ENCODE measurements at places on chromosomes 3 and 15.

- DNase-seq = no peak
Measured at GRCh38 chr15:101078669-101079323, 159.6 kb downstream of the LRRK1 start.

DNA sequence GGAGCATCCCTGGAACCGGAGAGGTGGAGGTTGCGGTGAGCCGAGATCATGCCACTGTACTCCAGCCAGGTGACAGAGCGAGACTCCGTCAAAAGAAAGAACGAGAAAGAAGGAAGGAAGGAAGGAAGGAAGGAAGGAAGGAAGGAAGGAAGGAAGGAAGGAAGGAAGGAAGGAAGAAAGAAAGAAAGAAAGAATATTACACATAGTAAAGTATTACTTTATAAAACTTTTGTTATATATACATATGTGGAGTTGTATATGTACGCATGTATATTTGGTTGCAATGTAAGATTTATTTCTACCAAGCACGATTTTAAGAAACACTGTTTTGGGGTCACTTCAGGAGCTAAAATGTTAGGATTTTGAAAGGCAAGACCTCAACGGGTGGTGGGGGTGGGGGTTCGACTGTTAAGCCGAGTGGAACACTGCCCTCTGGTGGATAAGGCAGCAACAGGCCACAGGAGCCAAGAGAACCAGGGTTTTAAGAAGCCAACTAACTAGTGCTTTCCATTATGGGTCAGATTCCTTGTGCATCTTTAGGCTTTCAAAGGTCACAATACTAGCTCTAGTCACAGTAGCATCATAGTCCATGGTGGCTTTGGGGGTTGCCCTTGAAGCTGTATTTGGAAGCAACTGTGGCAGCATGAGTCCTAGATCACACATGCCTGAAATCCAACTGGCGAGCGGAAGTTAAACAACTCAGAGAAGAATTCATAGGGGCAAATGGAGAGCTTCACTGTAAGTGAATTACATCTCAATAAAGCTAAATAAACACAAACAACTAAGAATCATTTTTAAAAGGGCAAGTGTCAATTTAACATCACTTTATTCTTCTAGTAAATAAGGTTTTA lies 22.5 kb downstream of the GLB1 start:
- DNase-seq = peak; percentile 82

DNA sequence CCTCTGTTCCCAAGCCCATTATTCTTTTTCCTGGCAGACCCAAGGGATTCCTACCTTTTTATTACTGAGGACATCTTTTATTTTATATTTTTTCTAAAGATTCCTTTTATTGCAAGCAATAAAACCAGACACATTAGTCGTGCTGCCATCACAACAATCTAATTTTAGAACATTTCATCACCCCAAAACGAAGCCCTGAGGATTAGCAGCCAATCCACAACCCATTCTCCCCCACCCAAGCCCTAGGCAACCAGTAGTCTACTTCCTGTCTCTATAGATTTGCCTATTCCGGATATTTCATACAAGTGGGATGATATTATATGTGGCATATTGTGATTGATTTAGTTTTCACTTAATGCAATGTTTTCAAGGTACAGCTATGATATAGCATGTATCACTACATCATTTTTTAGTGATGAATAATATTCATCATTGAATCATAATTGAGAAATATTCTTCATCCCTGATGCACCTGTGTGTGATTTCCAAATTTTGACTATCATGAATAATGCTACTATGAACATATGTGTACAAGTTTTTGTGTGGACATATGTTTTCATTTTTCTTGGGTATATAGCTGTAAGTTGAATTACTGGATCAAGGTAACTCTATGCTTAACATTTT lies 65.7 kb downstream of the IL1RAP start:
- DNase-seq = no peak

DNA sequence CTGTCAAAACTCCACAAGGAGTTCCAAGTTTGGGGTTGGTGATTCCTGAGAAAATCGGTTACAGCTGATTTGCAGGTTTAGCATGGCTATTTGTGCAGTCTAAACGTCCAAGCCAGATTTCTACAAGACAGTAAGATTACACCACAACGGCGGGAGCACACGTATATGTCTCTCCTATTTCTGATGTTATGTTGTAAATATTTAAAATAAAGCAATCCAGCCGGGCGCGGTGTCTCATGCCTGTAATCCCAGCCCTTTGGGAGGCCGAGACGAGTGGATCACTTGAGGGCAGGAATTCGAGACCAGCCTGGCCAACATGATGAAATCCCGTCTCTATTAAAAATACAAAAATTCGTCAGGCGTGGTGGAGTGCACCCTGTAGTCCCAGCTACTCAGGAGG lies 106.8 kb upstream of the IGF1R start:
- no peak for DNase-seq

- DNase-seq = no peak
Measured at GRCh38 chr3:43736558-43737440, 46.1 kb downstream of the ABHD5 start.

- DNase-seq = no peak
Measured at GRCh38 chr3:106913111-106913698, 464.0 kb upstream of the CCDC54 start.

GRCh38 chr3:101940521-101941317 lies 91.4 kb downstream of the NFKBIZ start:
- DNase-seq = peak; percentile 55

GRCh38 chr3:138479438-138479863 lies 45.0 kb downstream of the ESYT3 start:
- peak; percentile 48 for DNase-seq

DNA sequence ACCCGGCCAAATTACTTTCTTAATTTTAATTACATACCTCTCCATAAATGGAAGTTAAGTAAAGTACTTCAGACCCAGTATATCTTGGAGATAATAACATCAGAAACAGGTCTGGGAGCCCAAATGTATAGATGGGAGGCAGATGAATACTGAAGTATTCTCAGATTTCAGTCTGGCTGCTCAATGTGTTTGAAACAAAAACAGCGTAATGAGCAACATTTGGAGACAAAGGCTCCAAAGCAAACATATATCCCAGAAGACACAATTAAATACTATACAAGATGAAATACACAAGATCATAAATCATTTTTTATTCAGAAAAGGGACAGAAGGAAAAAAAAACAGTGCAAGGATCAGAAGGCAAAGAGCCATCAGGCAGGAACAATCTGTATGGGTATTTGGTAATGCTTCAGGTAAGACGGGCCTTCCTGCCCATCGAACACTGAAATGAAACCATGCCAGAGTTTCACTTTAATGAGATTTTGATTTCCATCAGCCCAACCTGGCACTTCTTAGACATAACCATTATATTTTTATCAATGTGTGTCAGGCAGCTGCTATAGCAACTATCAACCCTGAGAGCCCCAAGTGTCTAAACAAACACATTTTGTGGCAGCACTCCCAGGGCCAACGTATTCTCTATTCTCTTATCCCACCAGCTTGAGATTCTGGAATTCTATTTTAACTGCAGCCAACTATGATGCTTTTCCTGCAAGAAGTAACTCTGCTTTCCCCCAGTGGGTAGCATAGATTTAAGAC lies 210.8 kb downstream of the STT3B start:
- no peak for DNase-seq

All from stimulated activated CD4-positive, alpha-beta T cell treated with anti-CD3 and anti-CD28 coated beads, Interleukin-15, amount 100 ng/mL, for 24 hours (primary cell).